GM12891 (cell line): ENCODE measurements at places on chromosomes 6 and 20.

DNA sequence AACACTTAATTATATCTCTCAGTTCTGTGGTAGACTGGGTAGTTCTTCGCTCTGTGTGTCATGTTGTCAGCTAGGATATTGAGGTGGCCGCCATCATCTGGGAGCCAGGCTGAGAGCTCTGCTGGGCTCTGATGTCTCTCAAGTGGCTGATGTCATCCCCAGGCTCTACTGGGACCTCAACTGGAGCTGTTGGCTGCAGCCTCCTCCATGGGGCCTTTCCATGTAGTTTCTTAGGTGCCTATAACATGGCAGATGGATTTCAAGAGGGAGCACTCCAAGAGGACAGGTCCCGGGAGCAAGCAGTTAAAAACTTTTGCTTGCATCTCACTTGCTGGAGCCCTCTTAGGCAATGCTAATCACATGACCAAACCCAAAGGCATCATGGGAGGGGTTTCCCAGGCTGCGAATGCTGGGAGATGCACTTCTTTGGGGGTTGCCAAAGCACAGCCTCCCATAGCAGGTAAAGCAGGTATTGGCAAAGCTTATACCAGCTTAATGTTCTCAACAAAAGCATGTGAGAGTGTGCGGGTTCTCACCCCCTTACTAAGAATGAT, 129.8 kb downstream of the TMEM242 start:
- DNase-seq = no peak

- DNase-seq = no peak
Observed at GRCh38 chr6:113396730-113397129, 460.4 kb upstream of the MARCKS start.

DNA sequence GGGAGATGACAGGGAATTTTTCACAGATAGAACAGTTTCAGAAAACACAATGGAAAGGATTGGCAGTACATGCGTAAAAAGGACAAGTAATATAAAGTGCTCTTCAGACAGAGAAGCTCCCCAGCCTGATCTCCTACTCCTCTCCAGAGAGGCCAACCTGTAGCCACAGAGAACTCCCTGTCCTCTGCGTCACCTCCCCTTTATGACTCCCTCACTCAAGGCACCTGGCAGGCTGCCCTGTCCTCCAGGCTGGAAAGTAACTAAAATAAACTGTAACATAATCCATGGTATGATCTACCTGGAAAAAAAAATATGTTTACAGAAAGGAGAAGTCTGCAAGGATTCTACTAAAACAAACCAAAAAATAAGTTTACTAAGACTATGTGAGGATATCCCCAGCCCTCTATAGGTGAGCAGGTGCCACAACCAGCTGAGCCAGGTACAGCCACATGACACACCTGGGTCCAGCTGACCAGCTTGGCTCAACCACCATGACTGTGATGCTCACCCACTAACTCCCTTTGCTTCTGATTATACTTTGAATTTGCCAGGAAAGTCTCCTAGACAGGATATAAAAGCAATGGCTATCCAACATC, 29.2 kb downstream of the MBOAT1 start:
- DNase-seq = no peak

DNA sequence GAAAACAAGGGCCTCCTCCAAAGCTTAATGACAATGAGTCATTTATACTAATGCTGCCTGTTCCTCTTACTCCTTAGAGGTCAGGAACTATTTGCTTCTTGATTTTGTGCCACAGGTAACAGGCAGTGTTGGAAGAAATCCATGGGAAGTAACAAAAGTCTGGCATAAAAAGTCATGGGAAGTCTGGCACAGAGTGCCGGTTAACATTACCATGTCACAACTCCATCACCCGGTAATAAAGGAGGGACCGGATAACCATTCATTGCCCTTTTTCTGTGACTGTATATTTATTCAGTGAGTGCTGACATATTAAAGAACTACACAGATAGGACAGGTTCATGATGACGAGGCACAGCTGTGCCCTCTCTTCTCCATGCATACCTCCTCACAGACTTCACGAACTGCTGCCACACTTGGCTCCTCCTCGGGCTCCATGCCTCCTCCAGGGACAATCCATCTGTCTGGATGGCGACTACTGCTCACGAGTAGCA, 50.9 kb downstream of the NUDT3 start:
- DNase-seq = no peak
